ENCODE measurements at places on chromosomes 6 and 20.

DNA sequence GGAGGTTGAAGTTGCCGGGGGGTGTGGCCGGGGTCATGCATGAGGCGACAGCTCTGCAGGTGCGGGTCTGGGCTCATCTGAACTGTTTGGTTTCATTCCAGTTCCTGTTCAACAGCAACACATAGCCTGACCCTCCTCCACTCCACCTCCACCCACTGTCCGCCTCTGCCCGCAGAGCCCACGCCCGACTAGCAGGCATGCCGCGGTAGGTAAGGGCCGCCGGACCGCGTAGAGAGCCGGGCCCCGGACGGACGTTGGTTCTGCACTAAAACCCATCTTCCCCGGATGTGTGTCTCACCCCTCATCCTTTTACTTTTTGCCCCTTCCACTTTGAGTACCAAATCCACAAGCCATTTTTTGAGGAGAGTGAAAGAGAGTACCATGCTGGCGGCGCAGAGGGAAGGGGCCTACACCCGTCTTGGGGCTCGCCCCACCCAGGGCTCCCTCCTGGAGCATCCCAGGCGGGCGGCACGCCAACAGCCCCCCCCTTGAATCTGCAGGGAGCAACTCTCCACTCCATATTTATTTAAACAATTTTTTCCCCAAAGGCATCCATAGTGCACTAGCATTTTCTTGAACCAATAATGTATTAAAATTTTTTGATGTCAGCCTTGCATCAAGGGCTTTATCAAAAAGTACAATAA, 72.5 kb downstream of the PTPN1 start:
- DNase-seq = no peak

- no peak for DNase-seq
Observed at GRCh38 chr6:168828800-168829199, 387.8 kb downstream of the SMOC2 start.

- no peak for DNase-seq
Observed at GRCh38 chr20:10113746-10114145, 79.0 kb downstream of the ANKEF1 start.

DNA sequence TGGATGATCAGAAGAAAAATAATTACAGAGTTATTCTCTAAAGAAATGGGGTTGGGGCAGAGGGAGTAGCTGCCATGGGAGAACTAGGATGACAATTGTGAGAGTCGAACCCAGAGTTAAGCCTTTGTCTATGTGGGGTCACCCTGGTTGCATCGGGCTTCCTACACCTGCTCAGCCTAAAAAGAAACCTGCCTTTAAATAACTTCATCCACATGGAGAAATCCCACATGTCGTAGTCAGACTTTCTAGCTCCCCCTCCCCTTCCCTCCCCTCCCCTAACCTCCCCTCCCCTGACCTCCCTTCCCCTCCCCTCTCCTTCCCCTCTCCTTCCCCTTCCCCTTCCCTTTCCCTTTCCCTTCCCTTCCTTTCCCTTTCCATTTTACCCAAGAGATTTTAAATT, 14.7 kb downstream of the VIP start:
- DNase-seq = no peak

DNA sequence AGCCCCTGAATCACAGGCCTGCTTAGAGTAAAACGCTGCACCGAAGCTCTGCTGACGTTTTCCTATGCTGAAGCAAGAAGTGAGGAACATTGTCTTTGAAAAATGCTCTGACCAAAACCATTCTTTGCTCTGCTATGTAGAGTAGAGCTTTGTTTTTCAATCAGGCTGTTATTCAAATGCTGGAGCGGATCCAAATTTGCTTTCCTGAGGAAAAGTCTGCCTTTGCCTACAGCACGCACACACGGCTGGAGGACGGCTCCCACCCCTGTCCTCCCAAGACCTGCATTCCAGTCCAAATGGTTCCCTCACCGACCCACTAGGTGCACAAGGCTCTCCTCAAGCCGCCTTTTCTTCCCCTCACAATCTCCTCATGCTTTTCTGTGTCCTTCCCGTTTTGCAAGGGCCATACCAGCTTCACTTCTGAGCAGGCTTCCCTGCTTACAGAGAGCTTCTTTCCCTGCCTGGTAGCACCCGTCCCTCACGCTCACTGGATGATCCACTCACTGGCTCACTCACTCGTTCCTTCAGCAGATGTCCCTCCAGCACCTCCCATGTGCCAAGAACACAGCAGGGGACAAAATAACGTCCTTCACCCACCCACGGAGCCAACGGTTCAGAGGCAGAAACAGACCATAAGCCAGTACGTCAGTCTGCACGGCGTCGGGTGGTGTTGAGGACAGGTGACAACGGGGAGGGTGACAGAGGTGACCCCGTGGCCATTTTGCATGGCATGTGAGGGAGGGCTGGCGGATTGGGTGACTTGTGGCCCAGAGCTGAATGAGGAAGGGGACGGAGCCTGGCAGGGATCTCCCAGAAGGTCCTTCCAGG, 137.9 kb upstream of the NEDD9 start:
- no peak for DNase-seq

- no peak for DNase-seq
Observed at GRCh38 chr6:153591159-153591558, 447.9 kb upstream of the OPRM1 start.

All from CD4-positive, alpha-beta T cell treated with Interleukin-1 beta for 1 hour (primary cell).